ENCODE measurements at places on chromosomes 1 and 21.

DNA sequence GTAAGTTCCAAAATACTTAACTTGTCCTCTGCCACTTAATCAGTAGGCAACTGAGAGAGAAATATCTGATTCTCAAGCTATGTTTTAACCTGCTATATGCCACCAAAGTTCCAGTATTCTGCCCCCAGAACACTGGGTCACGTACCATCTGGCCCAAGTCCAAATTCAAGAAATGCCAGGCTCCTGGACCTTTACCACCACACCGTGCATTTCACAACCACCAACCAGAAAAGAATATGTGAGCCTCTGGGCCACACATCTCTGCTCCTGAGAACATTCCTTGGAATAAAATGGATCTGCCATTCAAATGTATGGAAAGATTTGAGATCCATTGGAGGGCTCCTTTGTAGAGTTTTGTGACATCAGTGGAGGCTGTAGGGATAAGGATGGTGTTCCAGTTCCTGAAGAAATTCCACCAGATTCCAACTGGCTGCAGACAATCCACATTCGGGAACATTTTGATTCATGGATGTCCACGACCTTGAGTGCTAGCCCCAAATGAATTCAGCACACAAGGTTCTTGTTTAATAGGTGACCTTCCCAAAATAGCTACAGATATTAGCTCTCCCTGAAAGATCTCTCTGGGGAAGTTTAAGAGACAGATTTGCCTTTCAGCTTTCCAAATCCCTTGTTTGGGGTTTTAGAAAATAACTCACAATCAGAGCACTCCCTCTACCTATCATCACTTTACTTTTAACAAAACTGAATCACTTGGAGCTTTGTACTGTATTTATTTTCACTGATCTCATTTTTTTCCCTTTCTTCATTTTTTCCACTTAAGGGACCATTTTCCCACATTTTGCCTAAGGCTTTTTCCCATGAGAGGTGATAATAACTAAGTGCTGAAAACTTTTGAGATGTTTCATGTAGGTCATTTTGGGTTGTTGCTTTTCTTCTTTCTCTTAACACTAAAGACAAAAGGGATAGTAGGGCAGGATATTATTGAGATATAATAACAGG lies 128.4 kb upstream of the ZC3H11B start:
- no peak for DNase-seq

GRCh38 chr1:228862542-228863505 lies 127.5 kb downstream of the RHOU start:
- DNase-seq: no peak

- DNase-seq: no peak
Measured at GRCh38 chr21:37100316-37100715, 27.3 kb downstream of the TTC3 start.

GRCh38 chr1:183553331-183553730 lies 36.9 kb downstream of the NCF2 start:
- DNase-seq: no peak

DNA sequence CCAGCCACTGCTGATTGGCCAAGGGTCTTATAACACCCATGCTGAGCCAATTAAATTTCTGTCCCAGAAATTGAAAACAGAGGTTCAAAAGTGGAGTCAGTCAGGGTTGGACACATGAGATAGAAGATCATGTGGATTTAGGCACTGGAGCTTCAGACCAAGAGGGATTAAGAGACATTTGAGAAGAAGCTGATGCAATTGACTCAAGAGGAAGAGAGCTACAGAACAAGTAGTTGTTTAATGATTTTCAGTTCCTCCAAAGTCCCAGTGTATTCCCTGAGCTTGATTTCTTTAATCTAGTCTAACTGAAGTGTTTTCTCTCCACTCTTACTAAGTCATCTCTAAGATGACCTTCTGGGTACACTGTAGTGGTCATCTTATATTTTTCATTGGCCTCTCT lies 227.1 kb downstream of the DUSP10 start:
- no peak for DNase-seq

DNA sequence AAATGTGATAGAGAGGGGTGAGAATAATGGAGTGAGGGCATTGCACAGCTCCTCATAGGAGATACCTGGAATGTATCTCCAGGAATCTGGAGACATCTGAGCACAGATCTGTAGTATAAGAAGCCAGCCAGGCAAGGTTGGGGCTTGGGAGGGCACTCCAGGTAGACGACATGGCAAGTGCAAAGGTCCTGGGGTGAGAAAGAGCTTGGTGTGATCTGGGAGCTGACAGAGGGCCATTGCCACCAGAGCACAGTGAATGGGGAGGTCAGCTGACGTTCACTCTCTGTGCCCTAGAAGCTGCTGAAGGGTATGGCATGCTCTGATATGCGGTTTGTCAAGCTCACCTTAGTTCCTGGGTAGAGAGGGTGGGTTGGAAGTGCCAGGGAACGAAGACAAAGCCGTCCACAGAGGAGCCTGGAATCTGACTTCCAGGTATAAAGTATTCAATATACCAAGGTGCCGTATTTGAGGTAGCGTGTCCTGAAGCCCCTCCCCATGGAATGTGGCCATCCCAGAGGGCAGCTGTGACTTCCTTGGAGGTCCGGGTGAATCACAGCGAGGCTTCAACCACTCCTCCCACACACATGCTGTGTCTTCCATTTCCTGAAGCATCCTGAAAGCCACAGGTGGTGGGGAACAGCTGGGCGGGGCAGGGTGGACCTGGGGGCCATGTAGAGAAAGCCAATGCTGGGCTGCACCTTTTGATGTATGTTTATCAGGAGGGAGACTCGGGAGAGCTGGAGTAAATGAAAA lies 182.7 kb upstream of the KLHDC7A start:
- DNase-seq: no peak

- no peak for DNase-seq
Measured at GRCh38 chr1:112244131-112244530, 151.9 kb upstream of the CTTNBP2NL start.

DNA sequence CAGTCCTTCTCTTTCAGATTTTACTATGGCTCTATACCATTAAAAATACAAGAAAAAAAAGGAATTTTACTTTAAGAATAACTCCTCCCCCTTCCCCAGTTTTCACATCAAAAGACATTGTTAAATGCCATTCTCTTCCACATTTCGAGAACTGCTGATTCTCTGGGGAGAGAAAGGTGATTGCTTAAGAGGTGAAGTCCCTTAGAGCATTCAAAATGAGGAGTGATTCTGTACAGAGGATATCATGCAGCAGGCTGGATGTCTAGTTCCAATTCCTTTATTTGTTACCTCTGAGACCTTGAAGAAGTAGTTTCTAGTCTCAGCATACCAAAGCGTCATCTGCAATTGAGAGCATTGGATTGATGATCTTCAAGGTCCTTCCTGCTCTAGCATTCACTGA lies 46.9 kb downstream of the FMO3 start:
- DNase-seq: no peak

DNA sequence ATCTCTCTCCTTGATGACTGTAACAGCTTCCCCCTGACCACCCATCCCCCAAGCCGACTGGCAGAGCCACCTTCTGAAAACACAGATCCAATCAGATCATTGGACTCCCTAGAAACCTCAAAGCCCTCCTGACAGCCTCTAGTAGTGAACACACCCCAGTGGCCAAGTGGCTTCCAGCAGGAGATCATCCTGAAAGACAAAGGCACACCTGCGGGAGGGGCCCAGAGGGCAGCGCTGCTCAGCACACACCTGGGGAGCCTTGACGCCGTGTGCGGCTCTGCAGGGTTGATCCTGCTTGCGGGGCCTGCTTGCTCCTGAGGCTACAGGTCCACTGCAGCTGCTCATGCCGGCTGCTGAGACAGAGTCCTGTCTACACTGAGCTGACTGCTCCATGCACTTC lies 41.5 kb downstream of the SLC66A1 start:
- DNase-seq: no peak

GRCh38 chr1:64291931-64292330 lies 88.5 kb downstream of the UBE2U start:
- DNase-seq: no peak

DNA sequence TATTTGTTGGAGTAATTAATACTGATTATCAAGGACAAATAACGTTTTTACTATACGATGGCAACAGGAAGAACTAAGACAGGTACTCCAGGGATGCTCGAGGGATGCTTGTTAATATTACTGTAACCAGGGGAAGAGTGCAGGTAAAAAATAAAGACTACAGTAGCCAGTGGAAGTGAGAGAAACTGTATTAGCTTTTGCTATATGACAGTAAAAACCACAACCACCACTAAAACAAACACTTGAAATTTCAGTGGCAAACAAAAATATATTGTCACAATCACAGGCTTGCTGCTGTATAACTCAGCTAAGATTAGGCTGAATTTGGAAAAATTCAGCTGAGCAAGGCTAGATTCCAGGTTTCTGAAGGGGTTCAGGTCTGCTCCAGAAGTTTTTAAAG lies 812.6 kb upstream of the ADGRL4 start:
- DNase-seq: no peak

DNA sequence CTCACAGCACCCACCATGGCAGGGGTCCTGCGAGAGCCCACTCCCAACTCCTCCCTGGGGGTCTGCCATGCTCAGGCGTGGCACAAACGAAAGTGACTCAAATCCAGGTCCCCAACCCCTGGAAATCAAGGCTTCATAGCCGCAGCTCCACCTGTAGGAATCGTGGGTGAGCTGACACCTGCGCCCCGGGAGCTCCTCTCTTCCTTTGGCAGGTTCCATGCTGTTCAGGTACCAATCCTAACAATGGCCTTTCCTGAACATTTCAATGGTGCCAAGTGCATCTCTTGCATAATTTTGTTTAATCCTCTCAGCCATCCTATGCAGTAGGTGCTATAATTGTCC lies 28.9 kb upstream of the NPPB start:
- no peak for DNase-seq

- no peak for DNase-seq
Measured at GRCh38 chr1:61852670-61853015, 110.4 kb downstream of the PATJ start.

All from activated gamma-delta T cell (primary cell).